ENCODE measurements at places on chromosomes 1 and 21.

- no peak for DNase-seq
Measured at GRCh38 chr1:85220756-85221201, 20.0 kb upstream of the SYDE2 start.

DNA sequence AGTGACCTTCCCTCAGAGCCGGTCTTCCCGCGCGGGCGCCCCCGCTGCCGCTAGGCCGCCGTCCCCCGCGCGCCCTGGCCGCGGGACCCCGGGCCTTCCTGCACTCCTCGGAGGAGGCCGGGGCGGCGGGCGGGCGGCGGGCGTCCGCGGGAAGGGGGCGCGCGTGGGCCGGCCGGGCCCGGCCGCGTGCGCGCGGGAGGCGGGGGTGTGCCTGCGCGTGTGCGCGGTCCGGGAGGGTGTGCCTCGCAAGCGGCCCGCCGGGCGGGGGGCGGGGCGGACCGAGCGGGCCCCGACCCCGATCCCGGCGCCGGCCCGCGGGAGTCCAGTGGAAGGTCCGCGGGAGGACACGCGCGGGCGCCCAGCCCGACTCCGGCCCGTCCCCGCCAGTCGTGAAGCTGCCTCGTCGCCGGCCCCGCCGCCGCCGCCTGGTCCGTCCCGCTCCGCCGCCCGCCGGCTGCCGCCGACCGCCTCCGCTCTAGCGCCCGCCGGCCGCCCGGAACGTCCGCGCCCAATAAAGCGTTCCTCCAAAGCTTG lies 438 bp downstream of the MRPS6 start:
- DNase-seq = no peak

DNA sequence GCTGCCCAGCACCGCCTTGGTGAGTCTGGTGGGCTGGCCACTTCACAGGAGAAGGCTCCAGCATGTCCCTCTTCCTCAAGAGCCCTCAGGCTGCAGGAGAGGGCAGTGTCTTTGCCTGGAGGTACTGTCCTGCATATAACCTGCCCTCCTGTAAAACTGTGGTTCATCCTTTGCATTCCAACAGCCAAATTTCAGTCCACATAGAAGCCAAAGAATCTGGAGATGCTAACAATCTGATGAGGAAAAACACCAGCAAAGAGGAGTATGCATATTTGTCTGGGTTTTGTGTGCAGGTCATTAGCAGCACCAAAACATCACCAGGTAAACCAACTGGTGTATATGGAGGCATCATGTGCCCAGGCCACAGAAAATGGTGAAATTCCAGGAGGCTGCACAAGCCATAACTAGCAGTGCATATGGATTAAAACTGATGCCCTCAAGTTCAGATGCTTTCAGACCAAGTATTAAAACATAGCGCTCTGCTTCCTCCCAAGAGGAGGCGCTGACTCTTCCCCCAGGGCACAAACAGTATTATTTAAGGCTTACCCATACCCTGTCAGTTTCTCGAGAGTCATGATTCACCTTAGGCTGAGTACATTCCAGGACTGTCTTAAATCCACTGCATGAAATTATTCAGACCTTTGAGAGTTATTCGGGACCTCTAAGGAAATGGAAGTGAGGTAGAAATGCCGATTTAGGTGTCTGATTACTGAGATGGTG lies 150.5 kb upstream of the COA6 start:
- DNase-seq = no peak

DNA sequence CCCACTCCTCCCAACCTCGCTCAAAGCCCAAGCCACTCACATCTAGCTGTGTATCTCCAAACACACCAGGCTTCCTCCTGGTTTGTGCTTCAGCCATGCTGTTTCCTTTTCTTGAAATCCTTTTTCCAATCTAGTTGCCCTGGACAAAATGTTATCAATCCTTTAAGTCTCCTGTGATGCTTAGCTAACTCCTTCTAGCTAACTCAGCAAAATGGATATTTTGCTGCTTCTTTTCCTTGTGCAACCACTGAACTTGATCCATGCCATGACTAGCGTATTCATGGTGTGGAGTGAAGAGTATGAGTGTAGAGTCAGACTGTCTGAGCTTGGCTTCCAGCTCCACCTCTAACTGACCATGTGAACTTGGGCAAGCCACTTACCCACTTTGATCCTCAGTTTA lies 33.9 kb upstream of the FAM78B start:
- no peak for DNase-seq

GRCh38 chr1:168643152-168643551 lies 66.7 kb downstream of the XCL1 start:
- DNase-seq = no peak

GRCh38 chr1:17061486-17061885 lies 7.7 kb upstream of the SDHB start:
- no peak for DNase-seq

GRCh38 chr1:178774263-178774662 lies 49.2 kb downstream of the RALGPS2 start:
- no peak for DNase-seq

DNA sequence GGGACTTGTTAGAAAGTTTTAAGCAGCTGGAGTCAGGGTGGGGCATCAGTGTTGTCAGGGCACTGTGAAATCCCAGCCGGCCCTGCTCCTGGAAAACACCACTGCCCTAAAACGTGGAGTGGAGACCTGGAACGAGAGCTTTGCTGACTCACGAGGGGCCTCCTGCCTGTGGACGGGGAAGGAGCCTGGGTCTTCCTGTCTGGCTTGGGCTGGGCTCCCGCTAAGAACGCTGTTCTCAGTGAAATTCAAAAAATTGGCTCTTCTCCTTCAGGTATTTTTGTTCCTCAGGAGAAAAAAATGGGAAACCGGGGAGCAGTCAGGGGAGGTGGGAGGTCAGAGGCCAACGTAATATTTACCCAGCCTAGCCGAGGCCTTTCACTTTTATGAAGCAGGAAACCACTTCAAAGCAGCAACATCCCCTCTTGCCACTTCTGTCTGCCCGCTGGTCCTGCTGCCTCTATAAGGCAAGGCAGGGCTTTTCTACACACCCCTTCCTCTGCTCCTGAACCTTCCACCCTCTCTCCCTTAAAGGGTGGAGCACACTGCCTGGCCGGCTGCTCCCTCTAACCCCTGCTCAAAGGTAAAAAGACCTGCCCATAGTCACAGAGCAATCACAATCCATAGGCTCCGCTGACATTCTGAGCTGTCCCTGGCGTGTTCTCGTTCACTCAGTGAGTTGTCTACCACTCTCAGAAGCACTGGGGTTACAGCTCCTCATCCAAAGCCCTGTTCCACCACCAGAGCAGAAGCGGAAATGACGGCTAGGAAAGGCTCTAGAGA lies 8.0 kb downstream of the PLXNA2 start:
- no peak for DNase-seq

- no peak for DNase-seq
Measured at GRCh38 chr1:1954831-1955441, 35.9 kb upstream of the TMEM52 start.

- no peak for DNase-seq
Measured at GRCh38 chr1:201806801-201807200, 22.2 kb upstream of the IPO9 start.

GRCh38 chr1:94858276-94858675 lies 38.1 kb downstream of the SLC44A3 start:
- no peak for DNase-seq

DNA sequence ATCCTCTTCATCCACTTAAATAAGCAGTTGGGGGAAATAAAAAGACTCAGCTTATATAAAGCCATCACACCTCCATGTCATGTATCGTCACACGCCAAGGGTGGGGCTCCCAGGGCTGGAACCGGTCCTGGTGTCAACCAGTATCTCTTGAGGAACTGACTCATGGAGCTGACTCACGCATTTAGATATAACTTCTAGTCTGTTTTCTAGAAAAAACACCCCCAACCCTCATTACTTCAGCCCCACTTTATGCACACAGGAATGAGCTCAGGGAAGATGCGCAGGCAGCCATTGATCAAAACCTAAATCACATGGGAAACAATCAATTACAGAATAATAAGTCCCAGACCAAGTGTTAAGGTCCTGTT lies 6.9 kb upstream of the IL22RA1 start:
- DNase-seq = peak; percentile 46

DNA sequence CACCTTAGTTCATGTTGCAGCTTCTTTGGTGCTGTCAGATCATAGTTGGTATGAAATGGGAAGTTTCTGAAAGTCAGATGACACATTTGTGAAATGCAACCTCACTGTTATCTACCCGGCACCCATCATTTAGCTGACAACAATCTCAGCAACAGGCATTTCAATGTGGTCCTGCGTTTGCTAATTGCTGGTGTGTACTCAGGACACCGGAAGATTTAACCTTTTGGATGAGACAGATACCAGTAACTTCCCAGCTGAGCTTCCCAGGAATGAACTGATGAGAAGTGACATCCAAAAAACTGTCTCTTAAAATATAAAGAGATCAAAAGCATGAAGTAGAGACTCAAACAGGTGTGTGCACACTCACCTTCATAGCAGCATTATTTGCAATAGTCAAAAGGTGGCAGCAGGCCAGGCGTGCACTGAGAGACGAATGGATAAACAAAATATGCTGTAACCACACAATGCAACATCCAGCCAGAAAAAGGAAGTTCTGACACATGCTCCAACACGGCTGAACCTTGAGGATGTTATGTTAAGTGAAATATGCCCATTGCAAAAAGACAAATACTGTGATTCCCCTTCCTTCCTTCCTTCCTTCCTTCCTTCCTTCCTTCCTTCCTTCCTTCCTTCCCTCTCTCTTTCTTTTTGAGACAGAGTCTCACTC lies 7.9 kb upstream of the CLDN14 start:
- DNase-seq = no peak

DNA sequence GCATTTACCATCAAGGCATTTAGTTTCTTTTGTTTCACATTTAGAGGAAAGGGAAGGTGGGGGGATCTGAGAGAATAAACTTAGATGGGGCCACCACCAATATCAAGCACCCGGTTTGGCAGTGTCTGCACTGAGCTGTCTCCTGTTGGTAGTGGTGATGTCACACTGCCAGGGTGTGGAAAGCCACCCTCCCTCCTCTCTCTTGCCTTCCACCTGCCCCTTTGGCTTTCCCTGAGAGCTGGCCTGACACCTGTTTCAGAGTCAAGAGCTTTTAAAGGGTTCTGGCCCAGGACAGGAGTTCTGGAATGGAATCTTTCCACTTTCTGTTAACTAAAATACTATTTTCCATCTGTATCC lies 13.4 kb downstream of the ATF3 start:
- no peak for DNase-seq

DNA sequence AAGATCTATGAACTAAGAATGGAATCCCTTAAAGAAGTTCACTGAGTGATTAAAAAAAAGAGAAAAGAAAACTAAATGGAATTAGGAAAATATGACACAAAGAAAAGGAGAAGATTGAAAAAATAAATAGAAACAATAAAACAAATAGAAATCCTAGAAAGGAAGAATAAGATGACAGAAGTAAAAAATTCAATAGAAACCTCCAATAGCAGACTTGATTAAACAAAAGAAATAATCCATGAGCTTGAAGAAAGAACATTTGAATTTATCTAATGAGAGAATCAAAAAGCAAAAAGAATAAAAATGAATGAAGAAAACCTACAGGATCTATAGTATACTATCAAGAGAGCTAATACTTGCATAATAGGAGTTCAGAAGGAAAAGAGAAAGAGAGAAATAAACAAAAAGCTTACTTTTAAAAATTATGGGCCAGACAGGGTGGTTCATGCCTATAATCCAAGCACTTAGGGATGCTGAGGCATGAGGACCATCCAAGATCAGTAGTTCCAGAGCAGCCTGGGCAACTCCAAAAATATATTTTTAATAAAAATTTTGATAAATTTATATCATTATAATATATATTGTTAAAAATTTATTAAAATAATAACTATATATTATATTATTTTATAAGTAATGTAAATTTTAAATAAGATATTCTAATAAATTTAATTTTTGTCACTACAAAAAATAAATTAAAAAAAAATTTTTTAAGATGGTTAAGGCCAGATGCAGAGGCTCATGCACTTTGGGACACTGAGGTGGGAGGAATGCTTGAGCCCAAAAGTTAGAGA lies 9.4 kb upstream of the VN1R5 start:
- DNase-seq = no peak

DNA sequence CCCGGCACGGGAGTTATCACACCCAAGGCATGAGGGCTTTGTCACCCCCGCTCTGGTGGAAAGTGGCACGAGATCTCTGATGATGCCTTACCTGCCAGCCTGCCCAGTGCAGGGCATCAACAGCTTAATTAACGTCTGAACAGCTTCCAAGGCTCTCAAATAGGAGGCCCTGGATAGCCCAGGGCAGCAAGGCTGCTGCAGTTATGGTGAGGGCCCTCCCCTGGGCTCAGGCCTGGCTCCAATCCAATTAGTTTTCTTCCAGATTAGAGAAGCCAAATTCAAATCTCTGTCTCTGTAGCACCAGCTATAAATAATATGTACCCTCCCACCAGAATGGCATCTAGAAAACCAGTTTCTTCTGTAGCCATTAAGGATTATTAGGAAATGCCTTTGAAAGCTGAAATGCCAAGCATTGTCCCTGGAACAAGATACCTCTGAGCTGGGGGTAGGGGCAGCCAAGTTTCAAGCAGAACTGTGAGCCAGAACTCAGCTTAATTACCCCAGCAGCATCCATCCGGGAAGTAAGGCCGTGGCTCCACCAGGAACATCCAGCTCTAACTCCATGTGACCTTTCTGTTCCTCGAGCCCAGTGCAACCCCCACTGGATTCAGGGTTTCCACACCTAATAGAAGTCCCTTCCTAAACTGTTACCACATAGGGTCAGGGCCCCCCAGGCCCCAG lies 12.5 kb downstream of the QSOX1 start:
- DNase-seq = no peak

DNA sequence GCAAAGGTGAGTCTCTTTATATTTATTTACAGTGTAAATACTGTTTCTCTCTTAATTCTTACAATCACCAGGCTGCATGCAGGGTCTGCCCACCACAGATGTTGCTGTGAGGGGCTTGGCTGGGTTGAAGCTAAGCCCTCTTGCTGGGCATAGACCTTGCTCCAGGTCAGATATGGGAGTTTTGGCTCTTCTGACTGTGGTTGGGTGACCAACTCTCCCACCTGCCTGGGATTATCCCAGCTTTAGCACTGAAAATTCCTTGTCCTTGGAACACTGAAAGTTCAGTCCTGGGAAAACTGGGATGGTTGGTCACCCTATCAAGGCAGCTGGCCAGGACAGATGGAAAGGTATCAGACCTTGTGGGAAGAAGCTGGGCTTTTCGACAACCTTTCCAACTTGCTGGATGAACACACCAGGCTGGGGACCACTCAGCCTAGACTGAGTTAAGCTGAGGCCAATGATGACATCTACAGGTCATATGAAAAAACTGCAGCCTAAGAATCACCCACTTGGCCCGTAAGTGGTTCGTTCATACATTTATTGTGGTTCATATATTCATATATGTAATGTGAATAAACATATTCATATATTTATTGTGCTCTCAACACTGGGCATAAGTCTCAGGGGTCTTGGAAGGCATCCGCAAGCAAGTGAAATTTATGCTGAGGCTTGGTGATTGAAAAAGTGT lies 26.6 kb upstream of the HPDL start:
- peak; percentile 55 for DNase-seq

DNA sequence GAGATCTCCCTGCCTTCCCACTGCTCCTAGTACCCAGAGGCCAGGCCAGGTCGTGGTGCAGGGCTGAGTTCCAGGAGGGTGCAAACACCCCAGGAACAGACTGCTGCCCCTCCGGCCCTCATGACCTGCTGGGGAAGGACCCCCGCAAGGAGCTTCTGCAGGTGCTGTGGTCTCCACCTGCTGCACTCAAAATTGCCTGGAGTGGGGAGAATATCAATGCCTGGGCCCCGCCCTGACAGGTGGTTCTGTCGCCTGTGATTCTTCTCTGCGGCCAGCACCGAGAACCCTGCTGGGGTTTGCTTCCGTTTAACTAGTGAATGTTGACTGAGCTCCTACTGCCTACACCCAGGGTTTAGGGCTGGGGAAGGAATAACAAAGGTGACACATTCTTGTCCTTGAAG lies 2.1 kb upstream of the TFF3 start:
- peak; percentile 14 for DNase-seq

GRCh38 chr1:58746757-58747156 lies 37.1 kb downstream of the JUN start:
- no peak for DNase-seq
